ENCODE measurements at places on chromosomes 16 and 17.
A peak's percentile ranks its signal among the peaks of the same experiment; 100 is the strongest.

- DNase-seq, result no peak
Measured at GRCh38 chr16:51556694-51557340, 405.7 kb upstream of the SALL1 start.

DNA sequence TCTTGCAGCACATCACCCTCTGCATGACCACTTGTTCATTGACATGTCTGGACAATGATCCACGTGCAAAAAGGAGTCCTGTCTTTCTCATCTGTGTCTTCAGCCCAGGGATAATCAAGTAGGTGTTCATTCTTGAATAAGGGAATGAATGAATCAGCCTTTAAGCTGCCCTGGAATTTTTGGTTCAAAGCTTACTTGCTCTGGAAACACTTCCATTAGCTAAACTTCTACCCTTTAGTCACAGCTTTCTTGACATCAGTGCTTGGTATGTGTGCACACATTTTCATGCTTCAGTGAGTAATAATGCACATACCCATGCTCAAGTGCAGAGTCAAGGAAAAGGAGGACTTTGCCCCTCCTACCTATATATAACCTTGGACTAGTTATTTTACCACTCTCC, 103.0 kb upstream of the CDH13 start:
- DNase-seq, result no peak

DNA sequence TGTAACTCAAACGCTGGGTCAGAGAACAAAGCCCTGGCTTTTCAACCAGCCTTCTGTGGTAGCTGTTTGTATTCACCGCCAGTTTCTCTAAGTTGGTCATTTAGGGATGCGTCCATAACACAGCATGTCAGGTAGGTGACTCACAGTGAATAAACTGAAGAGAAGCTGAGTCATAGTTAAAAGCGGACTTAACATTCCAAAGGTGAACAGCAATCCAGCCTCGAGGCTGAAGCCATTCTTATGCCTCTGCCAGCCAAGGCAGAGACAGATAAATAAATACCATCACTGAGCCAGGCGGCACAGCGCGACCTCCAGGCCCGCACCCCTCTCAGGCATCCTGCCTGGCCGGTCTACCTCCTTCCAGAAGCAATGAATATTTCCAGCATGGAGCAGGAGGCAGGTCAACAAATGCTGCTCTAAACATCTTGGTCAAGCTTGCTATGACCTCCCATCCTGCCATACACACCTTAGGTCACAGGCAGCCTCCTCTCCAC, 12.4 kb upstream of the CACNG4 start:
- no peak for DNase-seq

DNA sequence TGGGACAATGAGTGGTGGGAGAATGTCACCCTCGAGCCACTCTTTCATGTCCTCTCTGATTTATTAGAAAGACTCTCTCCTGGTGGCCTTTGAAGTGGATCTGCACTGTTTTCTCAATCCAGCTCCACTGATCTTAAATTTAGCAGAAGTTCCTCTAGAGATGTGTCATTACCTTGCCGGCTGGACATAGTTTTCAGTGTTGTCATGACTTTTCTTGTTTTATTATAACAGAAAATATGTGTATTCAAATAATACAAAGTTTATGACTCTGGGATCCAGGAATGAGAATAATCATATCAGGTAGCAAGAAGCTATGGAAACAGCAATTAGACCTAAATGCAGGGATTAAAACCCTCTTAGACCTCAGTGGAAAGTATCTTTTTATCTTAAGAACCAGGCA, 247.5 kb upstream of the ELAC2 start:
- no peak for DNase-seq

- DNase-seq, result no peak
Measured at GRCh38 chr16:57380671-57381462, 8.6 kb downstream of the CX3CL1 start.

DNA sequence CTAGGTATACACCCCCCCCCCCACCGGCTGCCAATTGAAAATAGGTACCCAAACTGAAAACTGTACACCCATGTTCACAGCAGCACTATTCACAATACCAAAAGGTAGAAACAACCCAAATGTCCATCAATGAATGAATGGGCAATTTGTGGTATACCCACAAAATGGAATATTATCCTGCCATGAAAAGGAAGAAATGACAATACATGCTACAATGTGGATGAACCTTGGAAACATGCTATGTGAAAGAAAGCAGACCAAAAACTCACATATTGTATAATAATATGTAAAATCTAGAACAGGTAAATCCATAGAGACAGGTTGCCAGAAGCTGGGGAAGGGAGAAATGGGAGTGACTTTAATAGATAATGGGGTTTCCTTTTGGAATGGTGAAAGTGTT, 417.5 kb downstream of the UTP18 start:
- DNase-seq, result no peak

DNA sequence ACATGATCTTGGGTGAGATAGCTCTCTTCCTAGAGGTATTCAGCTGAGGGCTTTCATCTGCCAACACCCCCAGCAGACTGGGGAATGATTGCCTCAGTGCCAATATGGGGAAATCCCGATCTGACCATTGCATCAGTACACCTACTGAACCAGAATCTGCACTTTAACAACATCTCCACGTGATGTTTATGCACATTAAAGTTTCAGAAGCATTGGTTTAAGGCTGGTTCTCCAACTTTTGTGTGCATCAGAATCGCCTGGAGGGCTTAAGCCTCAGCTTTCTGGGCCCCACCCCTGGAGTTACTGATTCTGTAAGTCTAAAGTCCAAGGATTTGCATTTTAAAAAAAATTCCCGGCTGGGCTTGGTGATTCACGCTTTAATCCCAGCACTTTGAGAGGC, 123.6 kb upstream of the MED13 start:
- DNase-seq, result no peak

- DNase-seq, result no peak
Measured at GRCh38 chr17:81064678-81065475, 29.9 kb downstream of the BAIAP2 start.

- no peak for DNase-seq
Measured at GRCh38 chr17:80931421-80932265, 60.0 kb upstream of the CHMP6 start.

GRCh38 chr17:37490638-37491614, 1.2 kb downstream of the DUSP14 start:
- peak; percentile 86 for DNase-seq

DNA sequence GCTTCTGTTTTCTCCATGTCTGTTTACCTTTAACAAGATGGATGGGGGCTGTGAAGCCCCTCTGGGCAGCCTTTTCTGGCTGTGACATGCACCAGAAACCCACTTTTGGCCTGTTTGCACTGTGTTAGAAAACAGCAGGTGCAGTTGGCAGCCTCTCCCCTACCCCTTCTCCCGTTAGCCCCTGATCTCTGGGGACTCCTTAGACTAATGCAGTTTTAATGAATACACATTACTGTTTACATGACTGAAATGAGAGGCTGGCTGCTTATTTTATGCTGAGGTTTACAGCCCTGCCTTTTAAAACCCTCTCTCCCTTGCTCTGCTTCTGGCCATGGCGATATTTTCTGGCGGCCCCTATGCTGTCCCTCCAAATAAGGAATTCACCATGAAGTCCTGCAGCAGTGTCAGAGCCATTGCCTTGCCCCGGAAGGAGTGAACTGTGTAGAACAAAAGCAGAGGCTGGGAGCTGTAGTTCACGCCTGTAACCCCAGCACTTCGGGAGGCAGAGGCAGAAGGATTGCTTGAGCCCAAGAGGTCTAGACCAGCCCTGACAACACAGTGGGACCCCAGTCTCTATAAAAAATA, 79.3 kb downstream of the PRKCB start:
- no peak for DNase-seq

DNA sequence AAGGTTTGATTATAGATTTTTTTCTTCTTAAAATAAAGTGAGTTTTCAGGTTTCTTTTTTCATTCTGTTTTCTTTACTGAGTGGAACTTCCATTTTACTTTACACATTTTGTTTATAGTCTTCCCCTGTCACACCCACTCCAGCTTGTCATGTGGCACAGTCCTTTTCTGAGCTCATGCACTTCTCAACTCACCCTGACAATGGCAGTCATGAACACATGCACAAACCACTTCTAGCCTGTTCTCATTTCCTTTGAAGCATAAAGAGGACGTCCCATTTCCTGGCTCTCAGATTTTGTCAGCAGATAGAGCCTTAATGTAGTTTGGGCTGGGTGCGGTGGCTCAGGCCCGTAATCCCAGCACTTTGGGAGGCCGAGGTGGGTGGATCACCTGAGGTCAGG, 168.0 kb downstream of the AHSP start:
- peak; percentile 99 for DNase-seq

- no peak for DNase-seq
Measured at GRCh38 chr16:6593799-6594198, 738.8 kb upstream of the RBFOX1 start.

DNA sequence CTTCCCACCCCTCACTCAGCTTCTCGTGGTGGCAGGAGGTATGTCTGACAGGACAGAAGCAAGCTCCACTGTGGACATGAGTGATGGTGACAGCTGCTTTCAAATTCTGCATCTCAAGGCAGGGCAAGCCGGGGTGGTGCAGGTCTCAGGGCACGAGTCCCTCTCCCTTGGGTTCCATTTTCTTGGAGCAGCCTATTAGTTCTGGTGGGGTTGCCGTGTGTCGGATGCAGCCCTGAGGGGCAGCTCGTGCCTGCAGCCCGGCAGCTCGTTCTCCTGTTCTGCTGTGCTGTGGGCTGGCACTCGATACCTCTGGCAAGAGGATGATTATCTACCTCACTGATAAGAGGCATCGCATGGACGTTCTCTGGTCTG, 16.5 kb upstream of the CLEC18C start:
- no peak for DNase-seq

DNA sequence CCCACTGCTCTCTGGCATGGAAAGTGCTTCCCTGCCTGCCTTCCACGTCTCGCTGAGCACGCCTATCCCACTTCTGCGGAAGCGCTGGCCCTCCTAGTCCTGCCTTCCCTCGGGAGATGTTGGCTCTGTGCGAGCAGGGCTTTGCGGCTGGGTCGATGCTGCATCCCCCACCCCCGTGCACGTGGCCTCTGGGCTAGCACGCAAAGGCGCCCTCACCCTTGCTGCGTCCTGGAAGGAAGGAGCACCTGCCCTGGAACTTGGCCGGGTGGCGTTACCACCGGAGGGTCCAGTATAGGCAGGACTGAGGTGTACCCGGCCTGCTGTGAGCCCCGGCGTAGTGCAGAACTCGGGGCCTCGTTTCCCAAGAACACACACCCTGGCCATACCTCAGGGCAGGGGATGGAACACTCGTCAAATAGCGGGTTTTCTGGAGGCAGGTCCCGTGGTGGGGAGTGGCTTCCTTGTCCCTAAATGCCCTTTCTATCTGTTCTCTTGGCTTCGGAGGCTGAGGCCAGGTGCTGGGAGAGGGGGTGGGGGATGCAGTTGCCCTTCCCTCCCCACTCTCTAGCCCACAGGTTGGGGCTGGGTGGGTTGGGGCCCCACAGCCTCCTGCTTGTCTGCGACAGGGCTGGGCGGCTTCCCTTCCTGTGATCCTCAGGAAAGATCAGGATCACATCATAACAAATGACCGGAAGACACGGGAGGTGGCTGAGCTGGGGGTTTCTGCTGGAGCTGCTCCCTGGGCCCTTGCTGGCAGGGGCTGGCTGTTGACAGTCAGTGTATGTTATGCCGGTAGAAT, 17.4 kb downstream of the BAIAP2 start:
- DNase-seq, result no peak

DNA sequence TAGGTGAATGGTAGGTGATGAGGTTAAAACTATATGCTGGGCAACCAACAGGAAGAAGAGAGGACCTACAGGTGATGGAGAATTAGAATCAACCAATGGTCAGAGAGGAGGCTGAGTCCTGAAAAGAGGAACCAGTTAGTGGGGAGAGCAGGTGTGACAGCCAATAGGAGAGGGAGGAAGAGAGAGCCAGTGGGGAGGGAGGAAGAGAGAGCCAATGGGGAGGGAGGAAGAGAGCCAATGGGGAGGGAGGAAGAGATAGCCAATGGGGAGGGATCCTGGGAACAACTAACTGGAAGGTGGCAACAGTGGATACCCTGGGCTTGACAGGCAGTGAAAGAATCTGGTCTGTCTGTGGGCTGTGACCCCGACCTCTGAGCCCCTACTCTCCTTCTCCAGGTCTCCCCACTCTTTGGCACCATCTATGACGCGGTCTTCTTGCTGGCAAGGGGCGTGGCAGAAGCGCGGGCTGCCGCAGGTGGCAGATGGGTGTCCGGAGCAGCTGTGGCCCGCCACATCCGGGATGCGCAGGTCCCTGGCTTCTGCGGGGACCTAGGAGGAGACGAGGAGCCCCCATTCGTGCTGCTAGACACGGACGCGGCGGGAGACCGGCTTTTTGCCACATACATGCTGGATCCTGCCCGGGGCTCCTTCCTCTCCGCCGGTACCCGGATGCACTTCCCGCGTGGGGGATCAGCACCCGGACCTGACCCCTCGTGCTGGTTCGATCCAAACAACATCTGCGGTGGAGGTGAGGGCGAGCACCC, 3.7 kb downstream of the GUCY2D start:
- DNase-seq, result no peak

DNA sequence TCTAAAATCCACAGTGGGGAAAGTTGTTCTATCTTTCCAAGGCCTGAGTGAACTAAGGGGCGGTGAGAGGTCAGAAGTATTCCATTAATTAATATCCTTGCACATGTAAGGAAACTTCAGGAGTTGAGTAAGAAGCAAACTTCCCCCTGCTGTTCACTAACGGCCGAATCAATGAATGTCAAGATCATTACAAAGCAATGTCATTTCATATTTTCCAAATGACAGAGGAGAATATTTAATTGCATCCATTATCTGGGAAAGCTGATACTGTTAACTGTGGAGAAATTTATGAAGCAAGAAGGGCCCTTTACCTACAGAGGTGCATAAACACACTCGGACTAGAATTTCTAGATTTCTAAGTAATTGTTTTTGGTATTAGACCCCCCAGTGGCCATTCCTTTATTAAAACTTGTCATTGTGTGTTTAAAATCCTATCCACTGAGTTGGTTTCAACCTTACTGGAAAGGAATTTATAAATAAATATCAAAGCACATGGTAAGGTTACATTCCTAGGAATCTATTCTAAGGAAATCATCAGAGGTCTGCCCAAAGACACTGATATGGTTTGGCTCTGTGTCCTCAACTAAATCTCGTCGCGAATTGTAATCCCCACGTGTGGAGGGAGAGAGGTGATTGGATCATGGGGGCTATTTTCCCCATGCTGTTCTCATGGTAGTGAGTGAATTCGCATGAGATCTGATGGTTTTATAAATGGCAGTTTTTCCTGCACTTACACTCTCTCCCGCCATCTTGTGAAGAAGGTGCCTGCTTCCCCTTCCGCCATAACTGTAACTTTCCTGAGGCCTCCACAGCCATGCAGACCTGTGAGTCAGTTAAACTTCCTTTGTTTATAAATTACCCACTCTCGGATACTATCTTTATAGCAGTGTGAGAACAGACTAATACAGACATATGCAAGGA, 20.4 kb upstream of the SMURF2 start:
- DNase-seq, result no peak

- DNase-seq, result no peak
Measured at GRCh38 chr16:55289353-55289752, 34.6 kb upstream of the IRX6 start.

- DNase-seq, result no peak
Measured at GRCh38 chr17:16215002-16215272, 397 bp downstream of the NCOR1 start.

DNA sequence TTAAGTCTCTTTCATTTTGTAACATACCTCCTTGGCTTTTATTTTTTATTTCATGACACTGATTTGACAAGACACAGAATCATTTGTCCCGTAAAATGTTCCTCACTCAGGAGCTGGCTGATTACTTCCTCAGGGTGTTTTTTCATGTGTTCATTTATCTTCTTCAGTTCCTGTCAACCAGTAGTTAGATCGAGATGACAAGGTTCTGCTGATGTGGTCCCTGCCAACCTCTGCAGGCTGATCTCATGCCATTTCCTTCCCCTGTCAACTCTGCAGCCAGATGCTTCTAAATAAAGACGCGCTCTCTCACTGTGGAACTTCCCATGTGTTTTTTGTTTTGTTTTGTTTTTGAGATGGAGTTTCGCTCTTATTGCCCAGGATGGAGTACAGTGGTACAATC, 8.1 kb upstream of the CXCL16 start:
- DNase-seq, result peak; percentile 34

All from Kasumi-1 (cell line).